ENCODE measurements at places on chromosomes 13 and 19. TPM values are rescaled to one million over a fixed set of nuclear protein-coding genes. Genes with fewer than 3 reads are reported as not detected.

GRCh38 chr13:59480396-59481259, 683.1 kb downstream of the DIAPH3 start:
- no peak for DNase-seq

Gene PRDX2
- 148 TPM for total RNA-seq

GRCh38 chr19:49677901-49678674, 1.0 kb downstream of the PRMT1 start:
- peak; percentile 56 for DNase-seq

GRCh38 chr13:50244713-50245574, 229.7 kb downstream of the KCNRG start:
- DNase-seq: peak; percentile 96

- DNase-seq: no peak
Measured at GRCh38 chr13:28531077-28531844, 36.3 kb upstream of the FLT1 start.

Gene ATP4B
- total RNA-seq: not detected

DNA sequence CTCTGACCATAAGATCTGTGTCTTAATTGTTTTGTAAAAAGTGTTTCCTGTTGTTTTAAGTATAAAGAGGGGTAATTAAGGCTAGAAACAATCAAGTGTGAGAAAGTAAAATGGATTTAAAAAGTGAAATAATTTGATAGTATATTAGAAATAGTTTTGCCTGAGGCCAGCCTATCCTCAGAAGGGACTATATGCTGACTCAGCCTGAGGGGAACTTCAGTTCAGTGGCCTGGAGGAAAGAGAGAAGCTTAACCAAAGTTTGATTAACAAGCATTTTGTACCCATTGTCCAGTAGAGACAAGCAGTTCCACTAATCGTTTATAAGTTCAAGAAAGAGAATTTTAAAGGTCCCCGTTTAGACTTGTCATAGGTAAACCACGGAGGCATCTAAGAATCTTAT, 1793.2 kb upstream of the PRR20A start:
- DNase-seq: no peak

GRCh38 chr13:72412481-72412880, 314.9 kb downstream of the MZT1 start:
- no peak for DNase-seq

GRCh38 chr13:105272660-105273631, 1262.5 kb downstream of the EFNB2 start:
- DNase-seq: no peak

Measured in bronchial epithelial cell (primary cell).